ENCODE measurements at places on chromosomes 3 and 15.

DNA sequence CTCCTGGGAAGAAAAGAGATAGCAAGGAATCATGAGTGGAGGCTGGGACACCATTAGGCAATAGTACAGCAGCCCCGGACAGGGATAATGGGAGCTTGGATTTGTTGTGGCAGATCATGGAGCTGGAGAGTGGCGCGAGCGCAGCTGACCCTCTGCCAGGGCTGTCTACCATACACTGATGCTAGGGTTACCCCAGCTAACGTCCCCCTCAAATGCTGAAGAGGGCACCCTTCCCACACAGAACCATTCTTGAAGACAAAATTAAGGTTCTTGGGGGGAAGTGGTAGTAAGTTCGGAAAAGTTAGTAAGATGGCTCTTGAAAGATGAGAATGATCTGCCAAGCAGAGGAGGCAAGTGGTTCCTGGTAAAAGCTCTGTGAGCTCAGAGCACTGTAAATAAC lies 61.1 kb downstream of the ST3GAL6 start:
- no peak for DNase-seq

GRCh38 chr15:70777170-70777926 lies 14.0 kb upstream of the UACA start:
- DNase-seq = no peak

DNA sequence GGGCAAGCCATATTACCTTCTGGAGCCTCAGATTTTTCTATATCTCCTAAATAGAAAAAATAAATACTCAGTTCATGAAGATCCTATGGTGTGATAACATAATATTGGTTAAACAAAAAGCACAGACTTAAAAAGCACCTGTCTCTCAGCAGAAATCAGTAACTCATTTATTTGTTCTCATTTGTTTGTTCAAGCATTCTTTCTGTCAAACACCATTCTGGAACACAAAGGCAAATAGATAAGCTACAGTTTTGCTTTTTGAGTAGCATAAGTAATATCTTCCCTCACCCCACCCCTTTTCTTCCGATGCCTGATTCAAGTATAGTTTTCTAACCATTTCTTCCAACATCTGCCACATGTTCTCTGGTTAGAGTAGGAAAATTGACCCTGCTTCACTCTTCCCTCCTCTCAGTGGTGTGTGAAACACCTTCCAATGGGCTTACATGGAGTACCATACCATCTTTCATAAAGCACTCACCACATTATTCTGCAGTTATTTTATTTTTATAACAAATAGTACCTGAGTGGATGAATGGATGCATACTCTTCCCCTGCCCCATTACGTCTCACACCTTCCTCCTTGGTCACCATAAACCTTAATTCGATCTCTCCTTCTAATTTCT lies 8.4 kb upstream of the IL1RAP start:
- no peak for DNase-seq

GRCh38 chr3:141796889-141797781 lies 33.9 kb downstream of the GRK7 start:
- DNase-seq = no peak

DNA sequence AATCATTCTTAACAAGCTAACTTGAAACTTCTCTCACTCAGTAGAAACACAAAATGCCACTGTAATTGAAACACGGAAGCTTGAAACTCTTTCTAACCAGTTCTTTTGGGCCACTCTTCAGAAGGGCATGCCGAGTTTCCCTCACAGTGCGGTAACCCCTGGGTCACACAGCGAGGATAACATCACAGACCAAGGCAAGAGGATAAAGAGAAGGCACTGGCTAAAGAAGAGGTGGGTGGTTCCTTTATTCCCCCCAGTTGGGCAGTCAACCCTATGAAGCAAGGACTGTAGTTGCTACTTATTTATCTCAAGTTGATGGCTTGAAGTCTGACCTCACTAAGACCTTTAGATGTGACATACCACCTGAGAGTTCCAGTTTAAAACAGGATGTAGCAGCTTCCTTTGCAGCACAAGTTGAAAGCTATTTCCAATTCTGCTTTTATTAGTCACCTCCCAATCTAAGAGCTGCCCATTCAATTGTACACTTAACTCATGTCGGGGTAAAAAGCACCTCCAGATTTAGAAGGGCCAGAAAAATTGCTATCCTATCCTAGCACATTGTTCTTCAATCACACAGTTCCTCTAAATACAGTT lies 272.4 kb downstream of the TIGIT start:
- no peak for DNase-seq

GRCh38 chr15:83993591-83993990 lies 242.0 kb upstream of the GOLGA6L4 start:
- DNase-seq = no peak

DNA sequence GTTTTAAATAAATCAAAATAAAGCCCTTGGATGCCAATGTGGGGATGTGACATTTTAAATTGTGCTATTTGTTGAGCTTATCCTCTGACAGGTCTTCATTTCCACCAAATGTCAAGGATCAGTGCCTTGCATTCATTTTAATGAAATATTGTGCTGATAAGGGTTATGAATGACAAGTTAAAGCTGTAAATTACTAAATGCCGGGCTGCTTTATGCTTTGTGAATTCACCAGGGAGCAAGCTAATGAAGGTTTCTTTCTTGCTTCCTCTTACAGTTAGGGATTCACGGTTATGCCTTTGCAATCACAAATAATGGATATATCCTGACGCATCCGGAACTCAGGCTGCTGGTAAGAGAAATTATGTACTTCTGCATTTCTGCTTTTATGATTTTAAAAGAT lies 81.7 kb downstream of the LRTM1 start:
- no peak for DNase-seq

- DNase-seq = no peak
These were observed 295.0 kb upstream of the MDFIC2 start for GRCh38 chr3:70607469-70607868.

GRCh38 chr15:55515991-55516776 lies 8.2 kb upstream of the DNAAF4 start:
- DNase-seq = no peak

- no peak for DNase-seq
These were observed 18.0 kb upstream of the LOXL1 start for GRCh38 chr15:73908030-73908821.

All from NCI-H1417 treated with DMSO at 0.1 percent for 48 hours (cell line).